ENCODE measurements at places on chromosomes 1 and 21. TPM values are rescaled to one million over a fixed set of nuclear protein-coding genes. Genes with fewer than 3 reads are reported as not detected.
A peak's percentile ranks its signal among the peaks of the same experiment; 100 is the strongest.

SESN2 gene
- 12.4 TPM for total RNA-seq

OR2L3 gene
- not detected for total RNA-seq

ADORA1 gene
- total RNA-seq: 1.5 TPM

TMCO4 gene
- total RNA-seq: 12.0 TPM

MLLT11 gene
- 2.1 TPM for total RNA-seq

TTLL10 gene
- total RNA-seq: 2.4 TPM

DNA sequence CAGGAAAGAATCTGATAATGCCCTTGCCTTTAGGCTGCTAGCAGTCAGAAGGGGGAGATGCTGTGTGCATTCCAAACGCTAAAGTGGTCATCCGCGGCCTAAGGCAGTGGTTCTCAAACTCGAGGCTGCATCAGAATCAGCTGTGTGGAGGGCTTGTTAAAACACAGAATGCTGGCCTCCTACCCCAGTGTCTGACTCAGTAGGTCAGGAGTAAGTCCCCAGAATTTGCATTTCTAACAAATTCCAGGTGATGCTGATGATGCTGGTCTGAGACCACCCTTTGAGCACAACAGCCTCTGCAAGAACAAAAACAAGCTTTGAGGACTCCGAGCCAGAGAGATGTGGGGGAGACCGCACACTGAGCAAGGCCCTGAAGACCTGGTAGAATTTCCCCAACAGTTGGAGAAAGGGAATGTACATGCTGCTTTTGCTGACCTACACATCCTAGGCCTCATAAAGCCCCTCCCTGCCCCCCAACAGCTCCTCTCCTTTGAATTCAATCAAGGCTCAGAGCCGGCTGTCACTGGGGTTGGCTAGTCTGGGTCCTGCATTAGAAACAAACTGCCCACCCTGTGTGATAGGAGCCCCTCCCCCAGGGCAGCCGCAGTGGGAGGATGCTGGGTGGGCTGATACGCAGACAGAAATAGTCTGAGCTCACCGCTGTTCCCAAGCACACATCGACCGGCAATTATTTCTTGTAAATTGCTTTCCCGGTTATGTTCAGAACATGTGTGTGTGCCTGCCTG is 27.1 kb downstream of the SHISAL2A start:
- DNase-seq: no peak

GRCh38 chr1:32774464-32774808 is 42.7 kb downstream of the YARS1 start:
- no peak for DNase-seq

DNA sequence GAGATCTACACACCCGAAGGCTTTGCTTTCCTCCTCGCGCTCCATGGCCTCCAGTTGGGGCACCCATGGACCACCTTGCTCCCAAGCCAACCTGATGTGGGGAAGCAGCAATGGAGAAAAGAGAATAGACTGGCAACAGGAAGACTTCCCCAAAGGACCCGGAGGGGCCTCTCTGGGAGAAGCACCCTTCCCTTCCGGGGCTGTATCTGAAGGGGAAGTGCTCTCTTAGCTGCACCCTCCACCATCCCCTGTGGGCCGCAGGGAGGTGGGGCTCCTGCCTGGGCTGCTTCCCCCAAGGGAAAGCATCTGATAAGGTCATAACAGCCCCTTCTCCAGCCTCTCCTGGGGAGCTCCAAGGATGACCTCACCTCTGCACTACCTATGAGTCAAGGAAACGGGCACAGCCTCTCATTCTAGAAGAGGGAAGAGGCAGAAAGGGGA is 100.2 kb downstream of the RIPK4 start:
- DNase-seq: no peak

DNA sequence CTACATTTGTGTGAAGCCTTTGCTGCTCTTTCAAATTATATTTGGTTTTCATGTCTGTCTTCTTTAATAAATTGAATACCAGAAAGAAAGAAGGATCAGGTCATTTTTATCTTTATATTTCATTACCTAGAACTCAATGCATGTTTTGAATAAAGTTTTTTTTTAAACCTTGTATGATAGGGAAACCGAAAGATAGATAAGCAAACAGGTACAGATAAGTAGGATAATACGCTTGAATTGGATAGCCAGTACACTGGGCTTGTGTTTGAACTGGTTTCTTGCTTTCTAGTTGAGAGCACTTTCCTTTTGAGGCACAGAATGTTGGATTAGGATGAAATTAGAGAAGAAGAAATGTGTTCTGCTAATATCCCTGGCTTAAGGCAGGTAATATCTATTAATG is 46.9 kb downstream of the PKN2 start:
- DNase-seq: no peak

DNA sequence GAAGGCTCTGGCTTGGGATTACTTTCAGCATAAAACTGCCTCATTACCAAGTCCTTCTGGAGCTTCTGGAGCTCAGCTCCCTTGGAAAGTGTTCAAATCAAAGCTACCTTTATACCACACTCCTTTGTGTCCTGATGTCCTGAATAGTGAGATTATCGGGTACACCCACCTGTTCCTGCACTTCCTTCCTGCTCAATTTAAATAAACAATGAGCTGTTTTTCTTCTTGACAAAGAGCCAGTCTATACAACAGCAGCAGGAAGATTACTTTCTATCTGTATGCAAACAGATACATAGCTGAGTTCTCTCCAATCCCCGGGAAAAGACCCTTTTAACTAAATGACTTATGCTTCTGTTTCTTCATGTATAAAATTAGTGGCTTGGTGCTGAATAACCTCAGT is 258.0 kb upstream of the FMN2 start:
- no peak for DNase-seq

DNA sequence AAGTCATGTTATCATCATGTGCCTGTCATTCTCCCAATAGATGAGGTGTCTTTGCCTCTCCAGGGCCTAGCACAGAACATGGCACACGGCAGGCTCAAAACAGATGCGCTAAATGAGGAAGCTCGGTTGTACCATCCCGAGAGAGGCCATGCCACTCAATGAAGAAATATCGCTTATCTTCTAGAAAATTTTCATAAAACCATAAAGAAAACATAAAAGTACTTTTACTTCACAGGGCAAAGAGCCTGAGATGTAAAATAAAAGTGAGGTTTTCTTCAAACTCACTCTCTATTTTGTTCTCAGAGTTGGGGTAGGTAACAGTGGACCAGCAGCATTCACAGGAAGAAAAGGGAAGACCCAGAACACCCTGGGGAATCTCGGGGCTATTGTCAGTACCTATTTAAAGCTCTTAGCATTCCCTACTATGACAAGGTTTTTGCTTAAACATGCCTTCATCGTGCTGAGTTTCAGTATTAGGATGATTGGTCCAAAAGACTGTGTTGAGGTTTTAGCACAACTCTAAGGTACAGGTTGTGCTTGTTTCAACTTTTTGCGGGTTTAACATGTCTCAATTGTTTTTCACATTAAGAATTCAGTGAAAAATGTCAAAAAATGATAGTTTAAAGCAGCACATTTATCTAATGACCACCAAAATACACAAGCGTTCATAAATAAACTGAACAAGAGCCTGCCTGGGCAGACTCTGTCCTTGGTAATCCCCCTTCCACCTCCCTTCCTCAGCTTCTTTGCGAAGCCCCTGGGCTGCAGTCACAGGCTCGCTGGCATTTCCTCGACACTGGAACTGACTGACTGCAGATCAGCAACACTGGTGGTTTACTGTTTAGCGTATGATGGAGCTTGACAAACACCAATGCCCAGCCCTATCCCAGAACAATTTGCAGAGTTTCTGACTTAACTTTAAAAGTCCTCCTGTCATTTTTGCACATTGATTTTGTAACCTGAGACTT is 55.6 kb downstream of the COQ8A start:
- DNase-seq: no peak

DNA sequence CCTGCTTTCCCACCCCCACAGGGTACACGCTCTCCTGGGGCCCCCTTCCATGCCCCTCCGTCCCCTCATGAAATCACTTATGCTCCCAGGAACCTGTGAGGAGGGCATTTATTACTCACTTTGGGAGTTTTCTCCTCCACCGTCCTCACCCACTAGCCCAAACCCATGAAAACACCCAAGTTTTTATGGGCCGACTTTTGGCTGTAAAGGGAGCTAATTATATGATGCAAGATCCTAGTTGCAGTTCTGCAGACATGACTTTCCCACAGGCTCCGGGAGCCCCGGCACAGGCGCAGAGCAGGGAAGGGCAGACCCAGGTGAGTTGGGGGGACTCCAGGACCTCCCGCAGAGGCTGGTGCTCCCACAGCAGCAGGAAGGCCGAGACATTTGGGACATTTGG is 29.7 kb downstream of the EPHA2 start:
- no peak for DNase-seq

- DNase-seq: no peak
These were observed 4.6 kb downstream of the S100A9 start for GRCh38 chr1:153362187-153362775.

DNA sequence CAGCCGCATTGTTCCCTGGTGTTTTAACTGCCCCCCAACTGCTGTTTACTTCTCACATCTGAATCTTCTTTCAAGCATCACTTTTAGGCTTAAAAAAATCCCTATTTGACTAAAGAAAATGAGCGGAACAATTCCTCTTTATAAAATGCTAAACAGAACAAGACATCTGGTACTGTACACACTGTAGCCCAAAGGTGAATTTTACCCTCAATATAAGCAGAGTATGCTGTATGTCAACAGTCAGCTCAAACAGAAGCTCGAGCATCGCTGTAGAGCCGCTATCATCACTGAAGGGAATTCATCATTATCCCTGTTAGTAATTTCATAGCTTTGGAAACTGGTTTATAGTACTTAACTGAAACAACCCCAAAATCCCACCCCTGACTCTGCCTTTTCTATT is 85.3 kb downstream of the LRRC8D start:
- DNase-seq: no peak

DNA sequence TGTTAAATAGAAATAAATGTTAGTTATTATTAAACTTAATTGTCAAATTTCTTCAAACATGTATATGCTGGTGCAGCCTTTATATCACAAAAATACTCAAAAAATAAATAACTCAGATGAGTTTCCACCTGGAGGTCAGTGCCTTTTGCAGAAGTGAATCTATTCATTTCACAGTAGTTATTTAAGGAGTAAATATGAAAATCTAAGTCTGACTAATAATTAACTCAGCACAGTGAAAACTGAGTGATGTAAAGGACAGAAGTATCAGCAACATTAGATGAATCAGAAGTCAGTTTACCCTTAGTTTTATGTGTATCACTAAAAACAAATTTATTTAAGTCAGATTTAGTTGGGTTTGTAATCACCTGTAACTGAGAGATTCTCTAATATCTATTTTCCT is 2135.4 kb downstream of the MRPL39 start:
- no peak for DNase-seq

DNA sequence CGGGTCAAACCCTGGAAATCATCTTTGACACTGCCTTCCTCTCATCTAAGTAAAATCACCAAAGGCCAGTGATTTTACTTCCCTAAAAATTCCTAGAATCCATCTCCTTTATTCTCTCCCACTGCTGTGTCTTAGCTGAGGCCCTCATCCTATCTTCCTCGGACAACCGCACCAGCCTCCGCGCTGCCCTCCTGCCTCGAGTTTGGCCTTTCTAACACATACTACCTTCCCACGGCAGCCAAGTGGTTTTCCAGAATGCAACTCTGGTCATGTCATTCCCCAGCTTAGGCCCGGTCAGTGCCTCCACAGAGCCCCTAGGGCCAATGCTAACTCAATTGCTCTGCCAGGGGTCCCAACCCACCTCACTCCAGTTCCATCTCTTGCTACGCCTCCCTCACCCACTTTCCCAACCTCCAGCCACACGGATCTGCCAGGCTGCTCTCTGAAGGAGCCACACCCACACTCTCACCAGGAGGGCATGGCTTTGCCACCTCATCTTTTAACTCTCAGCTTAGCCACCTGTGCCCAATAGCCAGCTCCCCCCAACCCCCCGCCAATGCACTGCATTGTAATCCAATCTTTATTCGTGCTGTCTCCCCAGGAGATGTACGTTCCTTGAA is 6.8 kb downstream of the TMEM9 start:
- no peak for DNase-seq

GRCh38 chr1:49102752-49103151 is 326.1 kb upstream of the BEND5 start:
- DNase-seq: peak; percentile 41

Measured in Calu3 (cell line).